Glutamatergic neuron (in vitro differentiated cells): ENCODE measurements at places on chromosomes 7 and 10. TPM values are rescaled to one million over a fixed set of nuclear protein-coding genes. Genes with fewer than 3 reads are reported as not detected.

- DNase-seq: no peak
Observed at GRCh38 chr10:32273336-32273735, 73.6 kb downstream of the EPC1 start.

The TRIL gene
- 1.4 TPM for total RNA-seq

The C10orf143 gene
- 0.96 TPM for total RNA-seq

DNA sequence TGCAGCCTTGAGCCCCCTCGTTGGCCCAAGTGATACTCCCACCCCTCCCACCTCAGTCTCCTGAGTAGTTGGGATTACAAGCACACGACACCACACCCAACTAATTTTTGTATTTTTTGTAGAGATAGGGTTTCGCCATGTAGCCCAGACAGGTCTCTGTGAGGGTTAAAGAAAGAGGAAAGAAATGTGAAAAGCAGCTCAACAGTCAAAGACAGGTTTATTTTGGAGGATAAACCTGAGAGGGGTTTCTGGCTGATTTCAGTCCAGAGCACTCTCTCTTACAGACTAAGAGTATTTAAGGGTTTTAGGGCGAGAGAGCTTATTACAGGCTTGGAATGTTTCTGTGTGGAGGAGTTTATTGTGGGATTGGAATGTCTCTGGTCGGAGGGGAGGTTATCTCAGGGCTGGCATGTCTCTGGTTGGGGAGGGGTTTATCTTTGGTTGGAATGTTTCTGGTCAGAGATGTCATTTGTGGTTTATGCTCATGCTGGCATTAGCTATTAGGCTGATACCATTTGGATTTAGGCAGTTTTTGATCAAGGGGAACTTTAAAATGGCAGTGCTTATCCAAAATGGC lies 26.1 kb upstream of the SNX10 start:
- DNase-seq: no peak

The RARRES2 gene
- total RNA-seq: 0.86 TPM

DNA sequence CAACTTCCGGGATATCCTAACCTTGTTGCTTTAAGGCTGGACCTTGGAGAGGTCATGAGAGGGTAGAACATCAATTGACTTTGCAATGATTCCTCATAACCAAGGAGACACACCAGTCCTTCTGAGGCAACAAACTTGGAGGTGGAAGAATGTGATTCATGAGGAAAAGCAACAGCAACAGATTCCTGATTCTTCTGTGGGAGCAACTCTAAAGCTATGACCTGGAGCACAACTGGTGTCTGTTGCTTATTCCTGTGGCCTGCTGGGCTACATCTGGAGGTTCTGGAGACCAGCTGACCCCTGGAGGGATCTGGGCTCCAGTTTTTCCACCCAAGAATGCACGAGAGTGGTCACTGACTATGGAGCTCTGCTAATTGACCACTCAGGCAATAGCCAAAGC lies 116.6 kb downstream of the CREB5 start:
- no peak for DNase-seq

The HOXA5 gene
- total RNA-seq: not detected

DNA sequence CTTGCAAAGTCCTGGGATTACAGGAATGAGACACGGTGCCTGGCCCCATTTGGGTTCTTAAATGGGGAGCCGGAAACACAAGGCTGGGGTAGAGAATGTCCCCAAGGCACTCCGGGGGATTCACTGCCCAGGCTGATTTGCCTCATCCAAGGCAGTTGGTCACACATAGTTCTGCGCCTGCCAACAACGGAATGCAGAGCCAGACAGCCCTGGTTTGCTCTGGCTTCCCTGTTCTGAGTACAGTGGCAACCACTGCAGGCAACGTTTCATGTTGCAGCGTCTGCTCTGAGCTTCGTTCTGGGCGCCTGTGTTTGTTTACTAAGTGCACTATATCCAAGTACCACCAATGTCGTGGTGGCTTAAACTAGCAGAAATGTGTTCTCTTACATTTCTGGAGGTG lies 61.7 kb upstream of the C1QL3 start:
- DNase-seq: no peak

The JAKMIP3 gene
- total RNA-seq: 0.44 TPM

DNA sequence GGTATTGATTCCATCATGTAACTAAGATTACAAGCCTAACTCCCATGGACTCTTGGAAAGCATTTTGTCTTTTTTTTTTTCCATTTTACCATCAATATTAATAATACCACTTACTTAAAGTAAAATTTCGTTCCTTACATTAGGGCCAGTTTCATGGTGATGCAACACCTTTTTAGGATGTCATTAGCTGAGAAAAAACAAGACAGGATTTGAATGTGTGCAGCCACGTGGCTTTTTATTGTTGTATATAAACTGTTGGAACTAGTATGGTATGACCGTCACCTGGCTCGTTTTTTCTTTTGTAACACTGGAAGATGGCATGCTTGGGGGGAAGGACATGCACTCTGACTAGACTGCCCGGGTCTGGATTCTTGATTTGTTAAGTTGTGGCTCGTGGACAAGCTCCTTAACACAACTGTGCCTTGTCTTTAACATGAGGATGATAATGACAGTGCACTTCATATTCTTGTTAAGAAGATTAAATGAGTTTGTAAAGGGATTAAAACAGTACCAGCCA lies 42.1 kb downstream of the ARHGAP21 start:
- no peak for DNase-seq

The C7orf57 gene
- not detected for total RNA-seq

DNA sequence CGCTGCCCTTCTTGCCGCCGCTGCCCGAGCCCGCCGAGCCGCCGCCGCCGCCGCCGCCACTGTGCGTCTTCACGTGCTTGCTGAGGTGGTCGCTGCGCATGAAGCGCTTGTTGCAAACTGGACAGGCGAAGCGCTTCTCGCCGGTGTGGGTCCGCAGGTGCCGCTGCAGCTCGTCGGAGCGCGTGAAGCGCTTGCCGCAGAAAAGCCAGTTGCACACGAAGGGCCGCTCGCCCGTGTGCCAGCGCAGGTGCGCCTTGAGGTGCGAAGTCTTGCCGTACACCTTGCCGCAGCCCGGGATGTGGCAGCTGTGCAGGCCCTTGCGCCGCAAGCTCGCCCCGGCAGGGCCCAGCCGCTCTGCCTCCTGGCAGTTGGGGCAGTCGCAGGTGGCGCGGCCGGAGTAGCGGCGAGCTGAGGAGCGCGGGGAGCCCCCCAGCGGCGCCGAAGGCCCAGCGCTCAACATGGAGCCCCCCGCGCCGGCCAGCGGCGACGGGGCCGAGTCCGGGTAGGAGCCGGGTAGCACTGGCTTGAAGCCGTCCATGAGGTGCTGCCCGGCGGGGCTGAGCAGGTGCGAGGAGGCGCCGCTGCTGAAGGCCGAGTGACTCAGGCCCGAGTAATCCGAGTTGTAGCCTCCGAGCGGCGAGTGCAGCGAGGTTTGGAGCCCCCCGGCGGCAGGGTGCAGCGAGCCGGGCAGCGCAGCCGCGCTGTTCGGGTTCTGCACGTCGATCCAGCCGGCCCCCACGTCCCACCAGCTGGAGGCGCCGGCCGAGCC lies 2.1 kb downstream of the SP8 start:
- peak; percentile 65 for DNase-seq

GRCh38 chr7:115183431-115184057 lies 261.6 kb downstream of the MDFIC start:
- no peak for DNase-seq

- no peak for DNase-seq
Observed at GRCh38 chr10:78817804-78818203, 251.0 kb upstream of the ZMIZ1 start.

The CCDC136 gene
- total RNA-seq: 202 TPM

The COL13A1 gene
- total RNA-seq: 8.5 TPM

DNA sequence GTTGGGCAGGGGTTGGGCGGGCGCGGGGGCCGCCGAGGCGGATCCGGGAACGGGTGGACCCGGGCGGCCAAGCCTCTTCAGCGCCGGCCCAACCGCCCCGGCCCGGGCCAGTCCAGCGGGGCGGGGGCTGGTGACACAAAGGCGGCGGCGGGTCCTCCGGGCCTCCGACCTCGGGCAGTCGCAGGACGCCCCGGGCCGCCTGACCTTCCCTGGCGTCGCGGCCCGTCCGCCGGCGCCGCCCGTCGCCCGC lies 54.2 kb downstream of the METTL2B start:
- no peak for DNase-seq

DNA sequence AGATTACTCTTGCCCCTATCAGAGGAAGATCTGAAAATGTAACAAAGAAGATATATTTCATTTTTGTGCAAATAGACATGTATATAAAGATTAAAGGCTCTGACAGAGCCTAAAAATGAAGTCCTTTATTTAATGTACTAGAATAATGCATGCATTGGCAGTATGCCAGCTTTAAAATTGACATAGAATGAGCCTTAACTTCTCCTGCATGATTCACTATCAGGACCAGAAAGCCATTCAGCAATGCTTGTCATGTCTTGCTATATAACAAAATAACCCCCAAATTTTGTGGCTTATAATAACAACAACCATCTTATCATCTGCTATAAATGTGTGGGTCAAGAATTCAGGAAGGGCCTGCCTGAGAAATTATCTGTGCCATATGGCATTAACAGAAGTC lies 411.9 kb downstream of the GRM8 start:
- no peak for DNase-seq

The WNT16 gene
- not detected for total RNA-seq

The WIPF3 gene
- total RNA-seq: 0.37 TPM

- no peak for DNase-seq
Observed at GRCh38 chr7:51325261-51325676, 8.7 kb upstream of the COBL start.

The EN2 gene
- total RNA-seq: 0.20 TPM

DNA sequence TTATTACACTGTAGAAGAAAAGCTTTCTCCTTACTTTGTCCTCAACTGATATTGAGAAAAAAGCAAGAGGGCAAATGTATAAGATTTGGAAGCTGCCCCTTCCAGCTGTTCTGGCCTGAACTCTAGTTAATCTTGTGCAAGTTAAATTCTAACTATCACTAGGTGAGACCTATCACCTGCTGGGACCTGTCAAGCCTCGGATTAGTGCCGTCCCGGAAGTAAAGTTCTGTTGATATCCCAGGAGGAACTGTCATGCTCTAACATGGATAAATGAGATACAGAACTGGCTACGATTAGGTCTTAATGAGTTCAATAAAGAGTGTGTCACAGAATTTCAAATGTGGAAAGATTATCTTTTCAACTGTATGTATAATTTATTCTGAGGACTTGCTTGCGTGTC lies 1.2 kb upstream of the BPGM start:
- no peak for DNase-seq

The MACC1 gene
- 0.29 TPM for total RNA-seq

DNA sequence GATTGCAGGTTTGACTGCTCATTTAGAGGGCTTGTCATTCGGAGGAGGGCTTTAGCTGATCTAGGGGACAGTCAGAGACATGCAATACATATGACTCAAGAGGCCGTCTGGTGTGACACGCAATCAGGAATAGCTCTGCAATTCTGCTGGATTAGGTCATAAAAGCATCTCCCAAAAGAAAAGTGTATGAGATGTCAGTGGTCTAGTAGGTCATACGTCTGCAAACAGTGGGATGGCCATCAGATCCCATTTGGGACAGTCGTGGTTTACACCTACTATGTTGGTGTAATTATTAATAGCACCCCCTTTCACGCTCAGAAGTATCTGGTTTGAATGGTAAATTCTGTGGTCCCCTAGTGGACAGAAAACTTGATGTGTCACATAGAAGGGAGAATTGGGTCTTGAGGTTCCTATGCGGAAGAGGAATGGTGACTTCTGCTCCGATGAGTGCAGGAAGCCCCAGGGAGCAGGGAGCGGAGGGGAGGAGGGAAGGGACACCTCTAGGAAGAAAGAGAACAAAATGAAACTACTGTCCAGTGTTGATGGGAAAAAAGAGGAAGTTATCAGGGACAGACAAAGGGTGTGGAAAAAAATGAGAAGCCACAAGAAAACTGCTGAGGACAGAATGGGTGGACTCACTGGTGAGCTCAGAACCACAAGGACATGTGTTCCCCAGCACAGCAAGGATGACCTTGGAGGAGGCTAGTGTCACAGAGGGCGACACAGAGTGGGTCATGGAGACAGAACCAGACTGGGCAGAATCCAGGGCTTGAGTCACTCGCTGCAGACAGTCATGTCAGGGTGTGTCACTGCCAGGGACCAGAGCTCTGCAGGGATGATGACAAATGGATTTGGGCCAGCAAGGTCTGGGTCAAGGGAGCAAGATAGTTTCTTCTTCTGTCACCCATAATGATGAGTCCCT lies 59.9 kb downstream of the MAP3K8 start:
- DNase-seq: no peak

The HOXA13 gene
- total RNA-seq: not detected

DNA sequence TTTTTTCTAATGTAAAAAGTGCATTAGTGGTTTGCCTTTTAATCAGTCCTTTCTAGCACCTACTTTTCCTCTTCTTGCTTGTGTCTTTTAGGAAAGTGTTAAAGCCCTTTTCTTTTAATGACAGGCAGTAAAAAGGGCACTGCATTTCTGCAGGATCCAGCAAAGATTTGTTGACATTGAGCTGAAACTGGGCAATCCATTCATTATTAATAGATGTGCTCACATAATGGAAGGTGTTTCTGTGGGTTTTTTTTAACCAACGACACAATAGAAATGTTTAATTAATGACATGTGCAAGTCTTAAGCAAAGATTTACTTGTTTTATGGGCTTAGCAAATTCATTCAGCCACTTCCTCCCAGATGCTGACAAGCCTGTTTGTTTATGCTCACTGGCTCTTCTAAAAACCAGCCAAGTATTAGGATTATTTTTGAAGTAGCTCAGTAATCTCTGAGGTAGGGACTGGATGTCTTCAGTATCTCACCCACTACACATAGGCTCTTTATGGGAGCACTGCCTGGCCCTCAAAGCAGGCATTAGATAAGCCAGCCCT lies 1201.1 kb downstream of the SORCS1 start:
- DNase-seq: no peak

DNA sequence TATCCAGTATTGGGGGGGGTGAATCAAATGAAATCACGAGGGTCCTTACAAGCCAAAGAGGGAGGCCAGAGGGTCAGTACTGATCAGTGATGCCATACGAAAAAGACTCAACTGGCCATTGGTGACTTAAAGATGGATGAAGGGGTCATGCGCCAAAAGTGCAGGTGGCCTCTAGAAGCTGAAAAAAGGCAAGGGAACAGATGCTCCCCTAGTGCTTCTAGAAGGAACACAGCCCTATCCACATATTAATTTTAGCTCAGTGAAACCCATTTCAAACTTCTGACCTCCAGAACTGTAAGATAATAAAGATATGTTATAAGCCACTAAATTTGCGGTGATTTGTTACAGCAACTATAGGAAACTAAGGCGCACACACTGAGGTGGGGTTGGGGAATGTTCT lies 62.5 kb downstream of the ABI1 start:
- DNase-seq: no peak

The PRLHR gene
- 0.22 TPM for total RNA-seq
